Inflammatory macrophage (primary cell): ENCODE measurements at places on chromosomes 3 and 15.

GRCh38 chr3:55282994-55283393 lies 204.1 kb downstream of the WNT5A start:
- DNase-seq = no peak

DNA sequence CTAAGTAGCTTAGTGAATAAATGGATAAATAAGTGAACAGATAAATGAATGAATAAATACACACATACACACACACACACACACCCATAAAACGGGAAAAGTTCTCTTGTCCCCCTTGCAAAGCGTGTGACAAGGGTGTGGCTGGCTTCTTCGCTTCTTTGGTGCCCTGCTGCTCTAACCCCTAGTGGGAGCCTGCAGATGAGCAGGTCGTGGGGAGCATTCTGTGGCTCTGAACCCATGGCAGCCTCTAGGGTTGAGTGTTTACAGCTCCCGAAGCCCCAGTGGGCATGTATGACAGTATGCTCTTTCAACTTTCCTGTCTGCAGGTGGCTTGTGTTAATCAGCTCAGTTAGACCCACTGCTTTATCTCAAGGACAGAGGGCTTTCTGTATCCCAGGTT lies 582.3 kb downstream of the EDEM1 start:
- no peak for DNase-seq

GRCh38 chr3:52317208-52318000 lies 1.3 kb downstream of the DNAH1 start:
- DNase-seq = peak; percentile 29

DNA sequence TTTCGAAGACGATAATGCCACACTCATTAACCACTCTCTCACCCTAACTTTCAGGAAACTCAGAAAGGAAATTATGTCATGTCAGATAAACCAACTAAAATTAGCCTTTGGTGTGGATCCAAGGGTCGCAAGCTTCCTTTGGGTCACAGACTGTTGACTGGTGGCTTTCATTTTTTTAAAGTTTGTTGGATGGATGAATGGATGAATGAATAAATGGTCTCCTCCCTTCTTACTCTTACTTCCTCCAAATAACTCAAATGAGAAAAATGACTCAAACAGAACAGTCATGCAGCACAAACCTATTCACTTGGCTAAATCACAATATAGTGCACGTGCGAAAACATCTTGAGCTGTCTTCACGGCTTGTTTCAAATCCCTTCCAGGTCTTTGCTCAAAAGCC lies 82.9 kb upstream of the HACD2 start:
- DNase-seq = no peak
